ENCODE measurements at places on chromosomes 12 and 14. TPM values are rescaled to one million over a fixed set of nuclear protein-coding genes. Genes with fewer than 3 reads are reported as not detected.

GRCh38 chr14:66284346-66284745 is 201.8 kb upstream of the CCDC196 start:
- peak; percentile 55 for DNase-seq

C3AR1 gene
- 1.2 TPM for total RNA-seq

HVCN1 gene
- total RNA-seq, result 1.8 TPM

GRCh38 chr14:75823334-75823733 is 158.5 kb downstream of the TGFB3 start:
- no peak for DNase-seq
